ENCODE measurements at places on chromosomes 12 and 14.

DNA sequence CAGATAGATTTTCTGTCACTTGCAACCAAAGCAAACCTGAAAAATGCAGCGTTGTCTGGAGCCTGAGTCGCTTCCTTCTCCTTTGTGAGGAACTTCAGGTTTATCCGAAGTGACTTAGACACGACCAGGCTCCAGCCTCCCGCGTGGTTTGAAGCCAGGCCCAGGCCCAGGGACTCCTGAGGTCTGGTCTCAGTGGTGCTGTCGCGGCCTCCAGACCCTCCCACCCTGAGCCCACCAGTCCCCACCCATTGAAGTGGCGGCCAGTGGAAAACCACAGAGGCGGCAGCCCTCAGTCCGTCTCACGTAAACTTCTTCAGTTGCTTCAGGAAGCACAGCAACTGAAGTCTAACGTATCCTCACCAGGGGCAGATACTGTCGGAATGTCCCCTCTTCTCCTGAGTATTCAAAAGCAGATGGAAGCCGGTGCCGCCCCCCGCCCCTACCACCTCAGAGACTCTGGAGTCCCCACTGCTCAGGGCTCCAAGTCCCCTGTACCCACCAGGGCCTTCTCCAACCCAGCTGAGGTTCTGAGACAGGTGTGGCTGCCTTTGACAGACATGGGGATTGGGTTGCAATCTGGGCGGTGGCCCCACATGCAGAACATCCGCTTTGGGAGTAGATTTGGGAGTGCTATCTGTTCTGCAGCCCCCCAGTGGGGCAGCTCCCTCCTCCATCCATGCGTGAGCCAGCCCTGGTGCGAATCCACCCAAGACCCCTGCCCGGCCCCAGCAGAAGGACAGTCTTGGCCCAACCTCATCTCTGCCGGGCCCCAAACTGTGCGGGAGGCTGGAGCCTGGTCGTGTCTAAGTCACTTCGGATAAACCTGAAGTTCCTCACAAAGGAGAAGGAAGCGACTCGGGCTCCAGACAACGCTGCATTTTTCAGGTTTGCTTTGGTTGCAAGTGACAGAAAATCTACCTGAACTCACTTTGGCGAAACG is 26.6 kb upstream of the GALNT9 start:
- DNase-seq = no peak

DNA sequence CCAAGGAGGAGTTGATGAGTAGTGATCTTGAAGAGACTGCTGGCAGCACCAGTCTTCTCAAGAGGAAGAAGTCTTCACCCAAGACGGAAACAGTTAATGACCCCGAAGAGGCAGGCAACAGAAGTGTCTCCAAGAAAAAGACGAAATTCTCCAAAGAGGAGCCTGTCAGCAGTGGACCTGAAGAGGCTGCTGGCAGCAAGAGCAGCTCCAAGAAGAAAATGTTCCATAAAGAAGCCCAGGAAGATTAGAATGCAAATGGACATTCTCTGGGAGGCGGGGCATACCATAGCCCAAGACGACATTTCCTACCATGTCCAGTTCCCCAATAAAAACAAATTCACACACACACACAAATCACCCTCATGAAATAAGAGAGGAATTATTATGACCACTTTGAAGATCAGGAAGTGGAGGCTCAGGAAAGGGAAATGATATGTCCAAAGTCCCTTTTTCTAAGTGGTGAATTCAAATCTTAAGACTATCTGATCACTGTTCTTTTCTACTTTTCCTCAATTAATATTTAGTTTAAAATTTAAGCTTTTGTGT is 131.8 kb downstream of the PAWR start:
- no peak for DNase-seq

GRCh38 chr12:71504476-71504875 is 64.9 kb downstream of the LGR5 start:
- no peak for DNase-seq

- DNase-seq = peak; percentile 37
Observed at GRCh38 chr12:124752437-124753227, 111.0 kb downstream of the SCARB1 start.

- DNase-seq = peak; percentile 33
Observed at GRCh38 chr12:112116232-112117060, 7.9 kb upstream of the NAA25 start.

DNA sequence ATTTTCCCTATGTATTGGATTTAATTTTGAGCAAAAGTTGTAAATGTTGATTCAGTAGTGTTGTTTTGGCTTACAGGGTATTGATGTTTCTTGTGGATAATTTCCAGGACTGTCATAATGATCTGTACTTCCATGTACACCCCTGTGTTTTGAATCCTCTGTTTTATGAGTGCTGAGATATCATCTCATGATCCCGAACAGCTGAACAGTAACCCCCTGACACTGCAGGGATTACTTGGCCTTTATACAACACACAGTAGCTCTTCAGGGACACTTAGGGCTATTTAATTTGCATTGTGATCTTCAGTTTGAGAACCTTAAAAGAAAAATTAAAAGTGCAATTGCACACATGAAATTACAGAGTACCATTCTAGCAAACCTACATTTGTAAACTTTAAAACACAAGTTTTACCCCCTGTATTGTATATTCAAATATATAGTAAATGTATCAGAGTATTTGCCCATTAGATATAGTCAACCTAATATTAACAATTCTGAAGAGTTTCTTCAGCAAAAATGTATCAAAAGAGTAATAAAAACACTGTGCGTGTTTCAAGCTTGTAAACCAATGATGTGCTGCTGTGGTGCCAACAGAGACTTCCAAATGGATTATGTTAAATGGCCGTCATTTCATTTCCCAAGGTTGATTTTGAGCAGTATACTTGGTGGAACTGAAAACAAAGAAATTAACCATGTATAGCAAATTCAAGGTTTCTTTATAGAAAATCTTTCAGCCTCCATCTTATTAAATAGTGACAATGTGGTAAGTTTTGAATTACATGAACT is 27.9 kb upstream of the MYF6 start:
- DNase-seq = no peak

- no peak for DNase-seq
Observed at GRCh38 chr12:2904260-2904659, 13.6 kb downstream of the TULP3 start.

DNA sequence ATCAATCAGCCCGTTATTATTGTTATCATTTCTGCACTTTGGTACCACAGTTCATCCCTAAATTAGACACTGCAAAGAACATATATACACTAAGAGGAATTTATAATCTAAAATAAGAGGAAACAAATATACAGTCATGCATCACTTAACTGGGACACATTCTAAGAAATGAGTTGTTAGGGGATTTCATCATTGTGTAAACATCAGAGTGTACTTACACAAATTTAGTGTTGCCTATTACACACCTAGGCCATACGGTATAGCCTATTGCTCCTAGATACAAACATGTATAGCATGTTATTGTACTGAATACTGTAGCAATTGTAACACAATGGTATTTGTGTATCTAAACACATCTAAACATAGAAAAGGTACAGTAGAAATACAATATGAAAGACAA is 190.5 kb downstream of the BMP4 start:
- no peak for DNase-seq

- no peak for DNase-seq
Observed at GRCh38 chr14:69285661-69286255, 25.8 kb downstream of the GALNT16 start.

DNA sequence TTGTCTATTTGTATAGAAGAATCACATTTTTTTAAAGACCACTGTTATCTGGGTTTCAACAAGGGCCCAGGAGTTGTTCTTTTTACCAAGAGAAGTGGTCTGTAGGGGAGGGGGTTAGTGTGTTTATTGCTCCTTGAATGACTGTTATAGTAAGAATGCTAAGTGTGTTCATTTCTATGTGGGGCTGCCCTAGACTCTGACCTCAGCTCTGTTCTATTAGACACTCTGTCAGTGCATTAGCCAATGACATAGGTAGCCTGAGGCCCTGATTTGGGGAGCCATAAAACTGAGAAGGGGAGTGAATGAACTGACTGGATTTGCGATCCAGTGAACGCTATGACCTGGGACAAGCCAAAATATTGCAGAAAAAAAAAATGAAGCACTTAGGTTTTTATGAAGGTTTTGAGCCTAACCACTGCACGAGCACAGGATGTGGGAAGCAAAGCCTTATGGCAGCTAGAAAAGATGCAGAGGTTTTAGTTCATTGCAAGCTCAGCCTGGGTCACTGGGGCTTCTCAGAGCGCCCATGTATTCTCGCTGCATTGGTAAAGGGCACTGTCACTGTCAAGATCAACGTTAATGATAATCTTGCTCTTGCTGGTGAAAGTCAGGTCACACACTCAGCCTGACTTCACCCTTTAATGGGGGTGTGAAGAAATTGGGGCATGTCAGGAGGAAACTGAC is 63.8 kb downstream of the PRKCH start:
- DNase-seq = peak; percentile 59

- no peak for DNase-seq
Observed at GRCh38 chr12:106066051-106066705, 72.6 kb downstream of the NUAK1 start.

DNA sequence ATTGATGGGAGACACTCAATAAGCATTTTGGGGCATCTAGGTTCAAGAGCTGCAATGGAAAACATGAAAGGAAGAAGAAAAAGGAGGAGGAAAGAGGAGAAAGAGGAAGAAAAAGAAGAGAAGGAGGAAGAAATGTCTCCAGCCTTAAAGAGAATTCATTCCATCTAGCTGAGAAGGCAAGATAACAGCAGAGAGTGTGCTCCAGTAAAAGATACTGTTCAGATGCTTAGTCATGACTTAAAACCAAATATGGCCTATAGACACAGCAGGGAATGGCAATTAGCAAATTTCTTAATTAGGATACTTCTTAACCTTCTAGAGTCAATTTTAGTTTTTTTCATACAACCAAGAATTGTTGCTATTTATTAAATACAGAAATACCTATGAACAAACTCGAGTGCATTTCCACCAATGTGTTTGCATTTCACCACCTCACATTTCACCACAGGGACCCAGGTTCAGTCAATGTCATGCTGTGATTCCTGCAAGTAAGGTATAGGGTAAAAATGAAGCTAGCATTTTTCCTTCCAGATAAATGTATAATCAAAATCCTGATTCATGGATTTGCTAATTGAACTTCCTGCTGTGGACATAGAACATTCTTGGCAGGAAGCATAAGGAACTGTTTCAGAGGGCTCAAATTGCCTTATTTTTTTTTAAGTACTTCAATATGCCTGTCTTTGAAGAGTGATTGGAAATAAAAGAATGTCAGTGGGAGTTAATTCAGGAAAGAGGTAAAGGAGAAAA is 177.8 kb downstream of the RPS29 start:
- DNase-seq = no peak

DNA sequence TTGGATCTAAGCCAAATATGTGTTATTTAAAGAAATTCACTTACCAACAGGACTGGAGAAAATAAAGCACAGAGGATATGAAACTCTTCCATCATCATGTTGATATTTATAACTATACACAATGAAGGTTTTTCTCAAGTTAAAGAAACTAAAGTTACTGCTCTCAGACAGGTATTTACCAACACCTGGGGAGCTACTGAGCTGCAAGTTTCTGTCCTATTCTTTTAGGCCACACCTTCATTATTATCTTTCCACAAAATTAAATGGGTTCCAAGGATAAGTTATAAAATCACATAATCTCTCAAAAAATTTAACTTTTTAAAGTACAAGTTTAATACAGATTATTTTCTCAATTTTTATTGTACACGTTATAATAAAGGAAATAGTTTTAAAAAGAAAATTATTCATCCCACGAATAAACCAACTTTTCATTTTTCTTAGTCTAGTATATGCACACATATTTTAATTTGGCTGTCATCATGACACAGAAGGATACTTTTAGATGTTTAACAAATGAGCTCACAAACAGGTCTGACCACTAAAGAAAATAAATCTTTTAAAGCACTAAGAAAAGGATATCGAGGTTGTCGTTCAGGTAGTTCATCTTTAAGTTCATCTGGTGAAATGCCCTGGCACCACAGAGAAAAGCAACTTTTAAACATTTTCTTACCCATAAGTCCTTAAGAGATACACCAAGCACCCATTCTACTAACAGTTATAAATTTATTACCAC is 7.8 kb downstream of the GMFB start:
- DNase-seq = no peak

DNA sequence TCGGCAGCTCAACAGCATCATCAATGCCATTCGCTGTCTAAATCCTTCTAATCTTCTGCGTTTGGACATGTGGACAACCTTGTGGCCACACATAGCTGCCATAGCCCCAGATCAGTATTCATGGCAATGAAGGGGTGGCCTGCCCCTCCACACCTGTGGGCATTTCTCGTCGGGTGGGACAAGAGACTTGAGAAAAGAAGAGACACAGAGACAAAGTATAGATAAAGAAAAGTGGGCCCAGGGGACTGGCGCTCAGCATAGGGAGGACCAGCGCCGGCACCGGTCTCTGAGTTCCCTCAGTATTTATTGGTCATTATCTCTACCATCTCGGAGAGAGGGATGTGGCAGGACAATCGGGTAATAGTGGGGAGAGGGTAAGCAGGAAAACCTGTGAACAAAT is 42.3 kb downstream of the MAGOHB start:
- no peak for DNase-seq

GRCh38 chr14:39615352-39615751 is 183.1 kb upstream of the FBXO33 start:
- no peak for DNase-seq

Data from CD4-positive, alpha-beta T cell treated with Interleukin-15 for 1 hour (primary cell).